A549 treated with Hydrocortisone at 1 μM for 4 hours (cell line): ENCODE measurements at places on chromosomes 6 and 20. TPM values are rescaled to one million over a fixed set of nuclear protein-coding genes. Genes with fewer than 3 reads are reported as not detected.

AFDN gene
- total RNA-seq: 14.7 to 22.6 TPM (median 19.2 TPM) in 5 replicates

TULP1 gene
- not detected in 5 replicates for total RNA-seq

SIRPB2 gene
- not detected in 5 replicates for total RNA-seq

STK38 gene
- 14.9 to 18.9 TPM (median 16.7 TPM) in 5 replicates for total RNA-seq

SGK2 gene
- 7.1 to 8.1 TPM (median 7.2 TPM) in 5 replicates for total RNA-seq

KHDRBS2 gene
- total RNA-seq: not detected in 5 replicates

SEMG1 gene
- total RNA-seq: not detected in 5 replicates

TUBB2B gene
- 12.7 to 15.3 TPM (median 14.7 TPM) in 5 replicates for total RNA-seq

ULBP2 gene
- 3.2 to 4.0 TPM (median 3.6 TPM) in 5 replicates for total RNA-seq

CRISP3 gene
- not detected in 5 replicates for total RNA-seq

ATRN gene
- 18.9 to 27.9 TPM (median 25.3 TPM) in 5 replicates for total RNA-seq

ACSS2 gene
- 8.4 to 10.6 TPM (median 10.2 TPM) in 5 replicates for total RNA-seq

RNF182 gene
- total RNA-seq: 2.9 to 4.1 TPM (median 3.2 TPM) in 5 replicates

BANF2 gene
- total RNA-seq: not detected in 5 replicates

GSTA2 gene
- 0.10 TPM in 1 of 5 replicates, not detected in the others for total RNA-seq

OLIG3 gene
- total RNA-seq: not detected in 5 replicates

SAMD10 gene
- total RNA-seq: not detected in 5 replicates

THEMIS gene
- not detected in 5 replicates for total RNA-seq
